Effector memory CD8-positive, alpha-beta T cell (primary cell): ENCODE measurements at places on chromosomes 5 and 9.
A peak's percentile ranks its signal among the peaks of the same experiment; 100 is the strongest.

GRCh38 chr9:7328453-7328852 is 471.1 kb downstream of the DMAC1 start:
- DNase-seq, result no peak

GRCh38 chr9:137222190-137223077 is at the start of gene RNF208:
Gene RNF208 (minus strand): TSS chr9:137222240. CDS start chr9:137221212, 1,028 bp downstream.
- no peak for DNase-seq

- no peak for DNase-seq
Measured at GRCh38 chr5:143462431-143462830, 58.9 kb upstream of the NR3C1 start.

DNA sequence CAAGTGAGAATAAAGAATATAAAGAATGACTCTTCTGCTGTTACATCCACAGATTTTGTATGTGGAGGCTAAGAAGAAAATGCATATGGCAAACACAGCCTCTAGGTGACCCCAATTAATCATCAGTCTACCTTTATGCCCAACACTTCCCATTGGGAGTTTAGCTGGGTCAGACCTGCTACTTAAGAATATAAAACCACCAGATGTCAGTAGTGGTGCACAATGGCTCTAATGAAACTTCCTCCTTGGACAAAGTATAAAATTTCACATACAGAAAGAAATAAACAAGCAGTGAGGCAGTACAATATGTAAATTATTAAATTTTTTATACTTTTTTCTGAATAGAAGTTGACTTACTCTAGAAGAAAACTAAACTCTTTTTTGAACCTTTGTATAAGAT is 539.9 kb downstream of the BRINP1 start:
- DNase-seq, result no peak

- DNase-seq, result no peak
Measured at GRCh38 chr5:148909040-148909439, 82.6 kb downstream of the ADRB2 start.

DNA sequence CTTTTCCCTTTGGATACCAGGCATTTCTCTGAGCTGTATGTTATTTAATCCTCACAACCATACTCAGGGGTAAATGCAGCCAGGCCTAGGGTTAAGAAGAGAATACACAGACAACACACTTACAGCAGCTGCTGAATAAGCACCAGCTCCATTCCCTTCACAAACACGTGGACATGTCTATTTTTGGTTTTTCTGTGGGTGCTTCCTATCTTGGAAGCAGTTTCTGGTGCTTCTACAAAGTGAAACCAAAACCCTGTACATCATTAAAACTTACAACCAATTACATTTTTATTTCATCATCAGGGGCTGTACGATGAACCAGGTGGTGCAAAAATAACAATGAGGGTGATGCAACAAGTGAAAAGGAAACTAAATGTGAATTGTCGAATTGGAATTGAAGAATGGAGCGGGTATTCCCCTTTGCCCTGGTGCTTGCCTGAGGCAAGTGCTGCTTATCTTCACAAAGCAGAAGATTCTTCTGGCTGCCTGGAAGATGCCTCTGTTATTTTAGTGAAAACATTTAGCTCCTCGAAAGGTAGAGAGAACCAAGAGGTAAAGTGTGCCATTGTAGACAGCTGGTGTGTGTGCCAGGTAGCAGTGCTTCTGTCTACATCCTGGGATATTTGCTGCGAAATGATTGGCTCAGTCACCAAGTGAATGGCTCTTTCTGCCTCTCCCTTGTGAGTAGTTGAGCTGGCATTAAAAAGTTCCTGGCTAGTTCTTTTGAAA is 18.6 kb upstream of the IFNB1 start:
- DNase-seq, result peak; percentile 31

GRCh38 chr9:102178811-102179210 is 440.4 kb upstream of the GRIN3A start:
- no peak for DNase-seq

DNA sequence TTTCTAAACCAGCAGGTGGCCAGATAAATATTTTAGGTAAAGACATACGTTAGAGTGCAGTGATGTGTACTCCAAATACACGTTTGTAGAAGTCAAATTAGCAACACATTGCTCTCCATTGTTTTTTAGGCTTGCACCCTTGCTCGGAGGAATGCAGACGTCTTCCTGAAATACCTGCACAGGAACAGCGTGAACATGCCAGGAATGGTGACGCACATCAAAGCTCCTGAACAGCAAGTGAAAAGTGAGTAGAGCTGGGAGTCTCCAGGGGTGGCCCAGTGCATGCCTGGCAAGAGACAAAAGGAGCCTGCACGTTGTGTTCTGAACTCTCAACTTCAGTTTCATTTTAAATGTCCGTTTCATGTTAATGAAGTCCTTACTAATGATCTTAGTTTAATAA is 207.5 kb upstream of the OTULINL start:
- DNase-seq, result no peak

DNA sequence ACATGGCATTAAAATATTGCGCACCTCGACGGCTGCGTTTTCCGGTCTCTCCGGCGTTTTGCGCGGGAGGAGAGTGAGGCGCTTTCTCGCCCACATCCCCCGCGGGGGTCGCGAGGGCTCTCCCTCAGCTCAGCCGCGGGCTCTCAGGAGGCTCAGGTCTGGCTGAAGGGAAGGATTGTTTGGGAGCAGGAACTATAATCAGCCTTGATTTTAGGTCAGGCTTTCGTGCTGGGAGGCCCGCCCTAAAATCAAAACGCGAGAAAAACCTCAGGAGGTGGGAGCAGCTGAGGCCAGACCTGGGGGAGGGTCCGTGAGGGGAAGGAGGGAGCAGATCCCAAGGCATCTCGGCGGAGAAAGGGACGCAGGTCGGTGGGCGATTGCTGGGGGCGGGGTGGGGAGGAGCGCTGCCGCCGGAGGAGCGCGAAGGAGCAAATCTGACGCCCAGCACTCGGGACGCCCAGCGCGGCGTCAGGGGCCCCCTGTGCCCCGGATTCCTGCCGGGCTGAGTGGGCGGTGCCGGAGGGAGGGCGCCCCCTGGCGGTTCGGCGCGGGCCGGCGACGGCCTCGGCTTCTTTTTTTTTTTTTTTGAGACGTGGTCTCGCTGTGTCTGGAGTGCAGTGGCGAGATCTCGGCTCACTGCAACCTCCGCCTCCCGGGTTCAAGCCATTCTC is 18.7 kb upstream of the RNF130 start:
- DNase-seq, result peak; percentile 85

DNA sequence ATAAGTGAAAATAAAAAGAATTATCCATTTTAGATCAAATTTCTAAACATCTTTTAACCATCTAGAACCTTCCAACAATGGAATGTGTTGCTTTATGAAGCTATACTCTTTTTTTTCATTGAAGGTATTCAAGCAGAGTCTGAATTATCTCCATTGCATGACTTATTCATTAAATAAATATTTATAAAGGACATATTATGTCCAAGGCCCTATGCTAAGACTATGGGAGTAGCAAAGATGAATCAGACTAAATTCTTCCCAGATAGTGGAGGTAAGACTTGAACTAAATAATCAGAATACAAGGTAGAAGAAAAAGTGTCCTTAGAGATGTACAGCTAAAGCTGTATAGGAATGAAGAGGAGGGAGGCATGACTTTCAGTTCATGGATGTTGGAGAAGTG is 215.5 kb upstream of the RGMB start:
- DNase-seq, result no peak

DNA sequence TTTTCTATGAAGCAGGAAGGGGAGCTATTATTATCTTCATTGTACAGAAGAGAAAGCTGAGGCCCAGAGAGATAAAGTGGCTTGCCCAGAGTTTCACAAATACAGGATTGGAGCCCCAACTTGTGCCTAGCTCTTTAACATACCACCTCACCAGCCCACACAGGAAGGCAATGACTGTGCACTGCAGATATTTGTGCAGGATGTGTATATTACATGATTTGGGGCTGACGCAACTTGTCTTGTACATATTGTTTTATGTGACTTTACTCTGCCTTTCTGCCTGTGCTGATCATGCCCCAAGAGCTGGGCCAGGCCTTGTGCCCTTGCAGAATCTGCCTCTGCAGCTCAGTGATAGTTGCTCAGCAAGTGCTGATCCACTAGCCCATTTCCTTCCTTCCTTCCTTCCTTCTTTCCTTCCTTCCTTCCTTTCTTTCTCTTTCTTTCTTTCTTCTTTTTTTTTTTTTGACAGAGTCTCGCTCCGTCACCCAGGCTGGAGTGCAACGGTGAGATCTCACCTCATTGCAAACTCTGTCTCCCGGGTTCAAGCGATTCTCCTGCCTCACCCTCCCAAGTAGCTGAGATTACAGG is 106.6 kb upstream of the TBCA start:
- no peak for DNase-seq

- DNase-seq, result no peak
Measured at GRCh38 chr9:4027606-4028005, 272.3 kb downstream of the GLIS3 start.

DNA sequence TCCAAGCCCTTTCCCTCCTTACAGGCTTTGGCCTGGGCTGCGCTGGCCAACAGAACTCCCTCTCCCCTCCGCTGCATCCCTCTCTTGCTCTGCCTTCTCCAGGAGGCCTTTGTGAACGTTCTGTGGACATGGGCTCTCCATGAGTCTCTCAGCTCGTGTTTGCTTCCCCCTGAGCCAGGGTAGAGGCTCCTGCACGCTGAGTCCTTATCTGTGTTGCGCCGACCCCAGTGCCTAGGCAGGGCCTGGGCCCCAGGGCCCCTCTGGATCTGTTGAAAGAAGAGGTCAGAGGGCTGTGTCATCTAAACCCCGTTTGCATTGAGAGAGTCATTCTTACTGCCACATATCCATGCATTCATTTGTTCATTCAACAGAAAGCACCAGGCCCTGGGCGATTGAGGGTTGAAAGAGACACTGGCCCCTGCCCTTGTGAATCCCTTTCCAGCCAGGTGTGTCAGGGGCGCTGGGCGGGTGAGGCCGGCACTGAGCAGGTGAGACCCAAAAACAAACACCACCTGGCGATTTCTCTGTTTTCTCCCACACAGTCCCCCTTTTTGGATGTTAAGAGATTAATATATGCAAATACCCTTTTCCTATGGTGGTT is 111.2 kb upstream of the IER5L start:
- DNase-seq, result no peak

DNA sequence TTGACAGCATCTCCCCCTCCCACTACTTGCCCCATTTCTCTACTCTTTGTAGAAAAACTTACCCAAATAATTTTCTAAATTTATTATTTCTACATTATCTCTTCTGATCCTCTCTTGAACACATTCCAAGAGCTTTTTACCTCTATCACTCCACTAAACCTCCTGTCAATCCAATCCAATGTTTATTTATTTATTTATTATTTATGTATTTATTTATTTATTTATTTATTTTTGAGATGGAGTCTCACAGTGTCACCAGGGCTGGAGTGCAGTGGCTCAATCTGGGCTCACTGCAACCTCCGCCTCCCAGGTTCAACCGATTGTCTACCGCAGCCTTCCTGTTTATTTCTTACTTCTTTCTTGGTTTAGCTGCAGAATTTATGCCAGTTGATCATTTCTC is 178.5 kb upstream of the GAS1 start:
- DNase-seq, result no peak

GRCh38 chr5:133006653-133007052 is 19.7 kb downstream of the ZCCHC10 start:
- no peak for DNase-seq

DNA sequence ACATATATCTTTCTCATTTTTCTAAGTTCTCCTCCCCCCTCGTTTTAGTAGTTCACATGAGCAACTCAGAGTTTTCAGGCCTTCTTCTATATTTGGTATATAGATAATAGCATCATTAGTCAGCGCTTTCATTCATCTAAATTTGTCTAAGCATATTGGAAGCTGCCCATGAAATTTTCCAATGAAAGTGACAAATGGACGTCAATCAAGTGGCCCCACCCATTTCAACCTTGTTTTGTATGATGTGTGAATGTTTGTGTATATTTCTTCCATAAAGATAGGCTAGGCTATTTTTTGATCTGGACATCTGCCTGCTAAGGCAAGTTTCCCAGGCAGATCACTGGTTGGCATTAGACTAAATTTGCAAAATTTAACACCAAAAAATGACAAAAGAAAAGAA is 104.0 kb upstream of the SSBP2 start:
- DNase-seq, result no peak

- DNase-seq, result no peak
Measured at GRCh38 chr5:103367702-103368101, 109.1 kb downstream of the MACIR start.

- DNase-seq, result no peak
Measured at GRCh38 chr5:63125862-63126261, 547.2 kb downstream of the LRRC70 start.

DNA sequence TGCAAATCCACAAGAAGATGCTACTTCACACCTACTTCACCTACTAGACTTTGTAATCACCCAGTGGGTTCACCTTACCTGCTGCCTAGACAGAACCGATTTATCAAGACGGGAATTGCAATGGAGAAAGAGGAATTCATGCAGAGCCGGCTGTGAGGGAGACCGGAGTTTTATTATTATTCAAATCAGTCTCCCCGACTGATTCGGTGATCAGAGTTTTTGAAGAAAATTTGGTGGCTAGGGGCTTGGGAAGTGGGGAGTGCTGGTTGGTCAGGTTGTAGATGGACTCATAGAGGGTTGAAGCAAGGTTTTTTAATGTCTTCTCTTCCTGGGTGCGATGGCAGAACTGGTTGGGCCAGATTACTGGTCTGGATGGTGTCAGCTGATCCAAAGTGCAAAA is 23.4 kb downstream of the SFXN1 start:
- no peak for DNase-seq

DNA sequence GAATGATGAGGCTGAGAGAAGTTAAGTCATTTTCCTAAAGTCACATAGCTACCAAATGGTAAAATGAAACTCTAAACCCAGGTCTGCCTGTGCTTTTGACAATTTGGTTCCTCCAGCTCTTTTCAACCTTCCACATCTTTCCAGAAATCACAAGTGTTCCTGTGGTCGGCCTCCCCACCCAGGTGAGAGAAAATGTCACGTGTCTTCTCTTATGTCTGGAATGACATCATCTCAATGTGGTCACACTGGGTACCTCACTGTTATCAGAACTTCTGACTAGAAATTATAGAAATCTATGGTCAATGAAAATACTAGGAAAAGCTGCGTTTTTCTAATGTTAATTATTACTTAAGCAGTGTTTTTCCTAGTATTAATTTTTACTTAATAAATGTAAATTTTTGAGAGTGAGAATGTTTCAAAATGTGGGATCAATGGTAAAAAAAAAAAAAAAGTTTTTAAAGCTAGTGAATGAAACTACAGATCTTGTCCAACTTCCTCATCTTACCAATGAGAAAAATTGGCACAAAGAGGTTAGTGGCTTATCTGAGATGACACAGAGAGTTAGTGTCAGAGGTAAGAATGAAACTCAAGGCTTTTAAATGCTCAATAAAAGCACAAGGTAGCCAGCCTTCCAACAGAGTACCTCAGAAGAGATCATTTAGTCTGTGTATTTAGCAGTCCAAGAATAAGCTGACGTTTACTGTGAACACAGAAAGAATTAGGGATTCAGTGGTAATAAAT is 228.7 kb upstream of the NR4A3 start:
- no peak for DNase-seq
